Naive thymus-derived CD4-positive, alpha-beta T cell (primary cell): ENCODE measurements at places on chromosomes 5 and 9. TPM values are rescaled to one million over a fixed set of nuclear protein-coding genes. Genes with fewer than 3 reads are reported as not detected.

- peak overlapping the region; percentile 34 for H3K27ac ChIP-seq
- no peaks in the 10 kb centered on the region for H3K27me3 ChIP-seq
- no peak overlapping the region for H3K4me3 ChIP-seq
- no peak for DNase-seq
Measured at GRCh38 chr5:80229902-80230255, 26.0 kb downstream of the SERINC5 start.

DNA sequence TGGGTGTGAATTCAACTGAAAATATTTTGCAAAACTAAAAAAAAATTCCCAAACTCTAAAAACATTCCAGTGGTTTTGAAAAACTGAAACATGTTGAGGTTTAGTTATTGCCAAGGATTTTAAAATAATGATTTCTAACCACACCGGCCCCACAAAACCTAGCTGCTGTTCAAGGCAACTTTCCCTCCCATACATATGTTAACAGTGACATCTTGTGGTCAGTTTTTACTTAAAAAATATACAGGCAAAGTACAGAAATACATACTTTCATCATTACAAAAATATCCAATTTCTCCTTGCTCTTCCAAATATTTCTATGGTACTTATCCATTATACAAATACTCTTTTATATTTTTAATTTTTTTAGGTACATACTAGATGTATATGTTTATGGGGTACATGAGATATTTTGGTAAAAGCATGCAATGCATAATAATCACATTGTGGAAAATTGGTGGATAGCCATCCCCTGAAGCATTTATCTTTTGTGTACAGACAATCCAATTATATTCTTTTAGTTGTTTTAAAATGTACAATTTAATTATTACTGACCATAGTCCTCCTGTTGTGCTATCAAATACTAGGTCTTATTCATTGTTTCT is 34.4 kb upstream of the MRPS30 start:
- no peak overlapping the region for H3K27ac ChIP-seq
- no peak for DNase-seq
- no peak overlapping the region for H3K4me3 ChIP-seq
- H3K36me3 ChIP-seq = no peaks in the 10 kb centered on the region
- H3K27me3 ChIP-seq = no peaks in the 10 kb centered on the region
- no peaks in the 10 kb centered on the region for H3K4me1 ChIP-seq

DNA sequence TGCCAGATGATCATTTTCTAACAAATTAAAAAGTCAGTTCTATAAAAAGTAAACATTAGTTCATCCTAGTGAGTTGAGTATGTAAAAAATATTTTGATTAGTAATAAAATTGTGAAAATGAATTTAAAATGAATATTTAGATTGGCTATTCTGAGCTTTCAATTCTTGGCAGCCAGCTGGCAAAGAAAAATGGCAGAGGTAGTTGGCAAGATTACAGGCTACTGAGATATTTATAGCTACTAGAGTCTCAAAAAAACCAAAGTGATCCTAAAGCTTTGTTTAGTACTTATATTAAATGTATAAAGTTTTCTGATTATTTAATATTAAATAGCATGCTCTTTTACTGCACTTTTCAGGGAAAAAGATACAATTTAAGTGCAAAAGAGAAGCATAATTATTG is 25.0 kb downstream of the SGTB start:
- no peak for DNase-seq
- no peak overlapping the region for H3K27ac ChIP-seq
- H3K4me1 ChIP-seq = no peaks in the 10 kb centered on the region
- H3K27me3 ChIP-seq = no peaks in the 10 kb centered on the region
- H3K36me3 ChIP-seq = peaks cover 4% of the 10 kb centered on the region

- no peaks in the 10 kb centered on the region for H3K27me3 ChIP-seq
- peaks cover 4% of the 10 kb centered on the region for H3K4me1 ChIP-seq
- H3K27ac ChIP-seq = no peak overlapping the region
Measured at GRCh38 chr9:112093870-112094216, 81.3 kb downstream of the SUSD1 start.

The PTGES gene
- not detected for total RNA-seq

- peak overlapping the region; percentile 73 for H3K27ac ChIP-seq
- H3K4me1 ChIP-seq = peaks cover 5% of the 10 kb centered on the region
- no peaks in the 10 kb centered on the region for H3K27me3 ChIP-seq
Measured at GRCh38 chr5:65483546-65484346, 2.0 kb upstream of the ADAMTS6 start.

The IL4 gene
- total RNA-seq = 1.1 TPM

The ABCA1 gene
- total RNA-seq = 1.0 TPM

The SIT1 gene
- 16.9 TPM for total RNA-seq

- H3K36me3 ChIP-seq = no peaks in the 10 kb centered on the region
- H3K27ac ChIP-seq = no peak overlapping the region
- DNase-seq = no peak
- H3K27me3 ChIP-seq = no peaks in the 10 kb centered on the region
Measured at GRCh38 chr9:105198023-105198422, 46.4 kb upstream of the SLC44A1 start.

- H3K4me1 ChIP-seq = no peaks in the 10 kb centered on the region
- DNase-seq = no peak
- H3K27ac ChIP-seq = no peak overlapping the region
- H3K27me3 ChIP-seq = no peaks in the 10 kb centered on the region
- no peak overlapping the region for H3K4me3 ChIP-seq
Measured at GRCh38 chr5:23490993-23491392, 16.4 kb upstream of the PRDM9 start.
